Activated T-cell treated with anti-CD3 and anti-CD28 coated beads, Interleukin-2, amount 50 U/mL, for 72 hours (primary cell): ENCODE measurements at places on chromosomes 1 and 21.

DNA sequence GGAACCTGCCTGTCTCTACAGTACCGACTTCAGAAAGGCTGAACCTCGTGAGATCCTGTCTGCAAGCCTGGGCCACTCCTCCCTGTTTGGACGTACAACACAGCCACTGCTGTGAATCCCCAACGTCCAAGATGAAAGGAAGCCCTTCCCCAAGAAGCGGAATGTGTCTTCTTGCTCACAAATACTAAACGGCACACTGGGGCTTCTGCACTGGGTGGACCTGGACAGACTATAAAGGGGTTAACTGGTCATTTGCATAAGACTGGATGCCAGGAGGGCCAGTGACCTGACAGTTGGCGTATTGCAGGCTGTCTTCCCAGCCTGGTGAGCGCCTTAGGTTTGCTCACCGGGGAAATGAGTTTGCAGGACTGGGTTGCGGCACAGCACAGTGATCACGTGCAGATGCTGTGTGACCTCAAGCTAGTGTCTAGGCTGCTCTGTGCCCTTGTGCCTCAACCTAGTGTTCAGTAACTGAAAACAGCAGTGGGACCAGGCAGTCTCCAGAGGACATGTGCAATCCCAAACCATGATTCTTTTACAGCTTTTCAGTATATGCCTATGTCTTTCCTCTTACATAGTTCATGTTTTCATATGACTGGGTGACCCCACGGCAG is 19.5 kb upstream of the AJAP1 start:
- no peaks in the 10 kb centered on the region for H3K4me1 ChIP-seq
- H3K27ac ChIP-seq: no peak overlapping the region
- H3K36me3 ChIP-seq: no peaks in the 10 kb centered on the region

DNA sequence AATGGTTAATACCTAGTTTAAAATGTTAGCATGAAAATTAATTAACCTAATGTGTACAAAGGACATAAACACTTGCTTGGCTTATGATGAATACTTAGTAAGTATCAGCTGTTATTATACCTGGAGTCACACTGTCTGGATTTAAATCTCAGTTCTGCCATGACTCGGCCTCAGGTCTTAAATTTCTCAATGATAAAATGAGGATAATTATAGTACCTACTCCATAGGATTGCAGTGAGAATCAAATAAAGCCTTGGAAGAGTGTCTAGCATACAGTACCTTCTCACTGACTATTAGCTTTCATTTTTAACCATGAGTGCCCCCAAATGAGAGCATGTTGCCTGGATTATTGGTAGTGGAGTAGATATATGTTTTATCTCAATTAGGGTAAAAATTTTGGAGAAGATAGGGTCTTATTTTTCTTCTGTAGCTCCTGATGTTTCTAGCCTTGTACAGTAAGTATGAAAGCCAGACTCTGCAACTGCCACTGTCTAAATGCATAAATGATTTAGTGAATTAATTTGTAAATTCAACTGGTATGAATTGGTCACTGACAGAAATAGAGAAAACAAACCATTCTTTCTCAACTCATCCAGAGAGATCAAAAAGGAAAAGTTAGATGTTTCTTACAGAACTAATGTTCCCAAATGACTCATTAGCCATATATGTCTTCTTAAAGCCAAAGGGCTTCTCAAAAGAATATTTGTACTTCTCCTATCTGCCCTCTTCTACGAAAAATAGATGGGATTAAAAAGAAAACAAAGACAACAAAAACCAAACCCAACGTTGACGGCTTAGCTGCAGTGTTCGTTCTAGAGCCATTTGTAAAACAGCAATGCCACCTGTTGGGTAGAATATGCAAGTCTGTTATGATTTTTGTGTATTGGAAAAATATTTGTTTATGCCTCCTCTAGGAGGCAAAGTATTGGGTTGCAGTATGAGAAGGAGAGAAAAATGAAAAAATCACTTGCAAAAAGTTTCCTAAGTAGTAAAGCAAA is 53.8 kb upstream of the MROH9 start:
- H3K4me1 ChIP-seq: no peaks in the 10 kb centered on the region
- H3K36me3 ChIP-seq: no peaks in the 10 kb centered on the region
- H3K27me3 ChIP-seq: no peaks in the 10 kb centered on the region
- DNase-seq: no peak

DNA sequence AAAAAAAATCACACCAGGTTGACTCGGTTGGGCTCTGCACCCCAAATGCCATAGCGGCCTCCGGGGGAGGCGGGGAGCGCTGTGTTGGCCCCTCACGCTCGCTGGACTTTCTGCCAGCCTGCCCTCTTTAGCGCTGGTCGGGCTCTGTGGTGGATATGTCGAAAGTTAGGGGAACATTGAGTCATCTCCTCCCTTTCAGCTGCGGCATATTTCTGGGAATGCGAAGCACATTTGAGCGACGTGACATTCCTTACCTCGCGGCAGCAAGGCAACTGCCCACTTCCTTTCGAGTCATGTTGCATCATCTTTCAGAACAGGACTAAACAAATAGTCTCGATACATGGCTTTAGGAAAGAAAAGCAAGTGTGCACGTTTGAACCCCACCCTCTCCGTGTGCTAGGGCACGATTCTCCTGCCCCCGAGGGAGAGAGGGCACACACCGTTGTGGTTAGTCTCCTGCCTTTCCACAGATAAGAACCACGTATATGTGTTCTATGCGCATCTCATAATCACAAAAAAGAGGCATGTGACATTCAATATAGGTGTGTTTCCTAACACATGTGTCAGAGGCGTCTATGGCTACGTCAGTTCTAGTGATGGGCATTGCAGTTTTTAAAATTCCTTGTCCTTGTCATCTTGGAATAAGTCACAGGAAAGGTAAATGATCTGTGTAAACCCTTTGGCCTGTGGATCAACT is 105.9 kb upstream of the SLC45A1 start:
- H3K27me3 ChIP-seq: peaks cover 62% of the 10 kb centered on the region
- no peaks in the 10 kb centered on the region for H3K36me3 ChIP-seq
- peaks cover 29% of the 10 kb centered on the region for H3K4me1 ChIP-seq
- H3K27ac ChIP-seq: no peak overlapping the region
- peak overlapping the region; percentile 39 for H3K4me3 ChIP-seq

DNA sequence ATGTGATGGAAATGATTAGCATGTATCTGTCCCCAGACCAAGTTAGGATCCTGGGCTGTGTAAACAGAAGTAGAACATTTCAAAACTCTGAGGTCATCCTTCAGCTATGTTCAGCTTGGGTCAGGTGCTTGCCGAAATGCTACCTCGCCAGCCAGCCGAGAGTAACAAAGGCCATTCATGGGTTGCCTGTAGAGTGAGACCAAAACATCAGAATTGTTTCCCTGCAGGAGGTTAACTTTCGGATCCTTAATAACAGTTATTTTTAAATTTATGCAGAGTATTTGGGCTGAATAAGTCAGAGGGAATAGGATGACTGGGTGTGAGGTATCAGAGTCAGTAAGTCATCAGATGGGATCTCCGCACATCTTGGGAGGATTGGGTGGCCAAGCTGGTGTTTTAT is 35.6 kb downstream of the SMYD2 start:
- H3K27ac ChIP-seq: peak overlapping the region; percentile 56
- H3K36me3 ChIP-seq: peaks cover 4% of the 10 kb centered on the region
- H3K27me3 ChIP-seq: no peaks in the 10 kb centered on the region
- peaks cover 20% of the 10 kb centered on the region for H3K4me1 ChIP-seq
- no peak overlapping the region for H3K4me3 ChIP-seq
